Skeletal muscle tissue (tissue), 5 donors: ENCODE measurements at places on chromosomes 5 and 9. TPM values are rescaled to one million over a fixed set of nuclear protein-coding genes. Genes with fewer than 3 reads are reported as not detected.

The YIPF5 gene
- total RNA-seq: 43.3 TPM

The SHB gene
- total RNA-seq: 3.1 TPM

The INSL6 gene
- total RNA-seq: not detected

The ZNF618 gene
- total RNA-seq: 4.7 TPM

The C7 gene
- total RNA-seq: 15.1 TPM

The KCNV2 gene
- total RNA-seq: not detected

The CYSRT1 gene
- not detected for total RNA-seq

The ADAMTS16 gene
- 5.7 TPM for total RNA-seq

The FYB1 gene
- 4.2 TPM for total RNA-seq

The ZNF474 gene
- total RNA-seq: 2.6 TPM

The TLR4 gene
- total RNA-seq: 8.9 TPM

The RALGPS1 gene
- total RNA-seq: 9.4 TPM

The CDKN2A gene
- total RNA-seq: not detected

The CDC25C gene
- 3.7 TPM for total RNA-seq

The NPR3 gene
- 9.9 TPM for total RNA-seq

The ADRA1B gene
- under 0.01 TPM for total RNA-seq

The LHX3 gene
- total RNA-seq: not detected

The PCDHA8 gene
- total RNA-seq: 0.52 TPM

The ANKRD31 gene
- under 0.01 TPM for total RNA-seq

The TGFBI gene
- total RNA-seq: 204 TPM

The PCDHGA9 gene
- total RNA-seq: 4.7 TPM

The CTXN3 gene
- 1.0 TPM for total RNA-seq

The AQP3 gene
- total RNA-seq: 6.8 TPM

The TRIM7 gene
- total RNA-seq: 9.9 TPM
